ENCODE measurements at places on chromosomes 11 and 22.

DNA sequence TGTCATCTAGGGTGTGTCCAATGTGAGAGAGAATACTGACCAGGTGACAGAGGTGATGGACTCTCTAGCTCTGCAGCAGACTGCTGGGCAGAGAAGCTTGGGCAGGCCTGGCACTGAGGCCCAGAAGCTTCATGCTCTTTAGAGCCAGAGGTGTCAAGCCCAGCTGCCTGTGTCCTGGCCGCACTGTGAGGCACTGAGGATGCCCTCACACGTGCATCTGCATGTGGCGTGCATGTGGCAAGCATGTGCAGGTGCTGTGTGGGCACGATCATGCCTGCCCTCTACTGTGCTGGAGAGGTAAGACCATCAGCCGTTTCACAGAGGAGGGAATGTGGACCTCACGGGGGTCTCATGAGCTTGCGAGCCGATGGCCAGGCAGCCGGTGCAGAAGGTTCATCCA, 15.8 kb upstream of the TXNRD2 start:
- no peak for DNase-seq

DNA sequence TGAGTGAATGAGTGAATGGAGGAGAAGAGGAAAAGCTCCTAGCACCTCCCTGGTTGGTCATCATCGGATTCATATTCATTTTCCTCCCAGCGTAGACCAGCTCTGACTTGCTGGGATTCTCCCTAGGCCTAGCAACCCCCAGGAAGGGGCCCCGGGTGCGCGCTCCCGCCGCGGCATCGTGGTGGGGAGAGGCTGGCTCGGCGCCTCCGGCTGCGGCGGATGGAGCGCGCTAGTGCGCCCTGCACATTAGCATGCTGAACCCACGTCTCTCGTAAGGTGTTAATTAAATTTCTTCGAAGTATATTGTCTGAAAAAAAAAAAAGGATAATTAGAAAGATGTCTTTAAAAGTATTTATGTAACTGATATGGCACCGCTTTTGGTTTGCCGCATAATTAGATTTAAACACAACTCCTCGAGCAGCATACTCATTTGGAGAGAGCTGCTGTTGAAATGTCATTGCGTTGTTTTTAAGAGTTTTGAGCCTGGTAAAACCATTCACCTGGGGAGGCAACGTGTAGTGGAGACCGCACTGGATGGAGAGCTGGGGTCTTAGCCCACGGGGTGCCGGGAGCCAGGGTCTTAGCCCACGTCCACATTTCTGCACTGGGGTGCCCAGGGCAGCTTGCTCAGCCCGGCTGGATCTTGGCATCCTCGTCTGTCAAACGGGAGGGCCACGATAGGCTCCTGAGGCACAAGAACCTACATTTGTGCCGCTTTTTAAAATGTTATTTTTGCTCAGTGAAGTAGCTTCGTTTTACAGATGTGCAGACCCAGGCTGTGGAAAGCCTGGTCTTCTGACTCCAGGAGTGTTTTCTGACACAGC, 21.8 kb downstream of the MPPED1 start:
- DNase-seq, result no peak

DNA sequence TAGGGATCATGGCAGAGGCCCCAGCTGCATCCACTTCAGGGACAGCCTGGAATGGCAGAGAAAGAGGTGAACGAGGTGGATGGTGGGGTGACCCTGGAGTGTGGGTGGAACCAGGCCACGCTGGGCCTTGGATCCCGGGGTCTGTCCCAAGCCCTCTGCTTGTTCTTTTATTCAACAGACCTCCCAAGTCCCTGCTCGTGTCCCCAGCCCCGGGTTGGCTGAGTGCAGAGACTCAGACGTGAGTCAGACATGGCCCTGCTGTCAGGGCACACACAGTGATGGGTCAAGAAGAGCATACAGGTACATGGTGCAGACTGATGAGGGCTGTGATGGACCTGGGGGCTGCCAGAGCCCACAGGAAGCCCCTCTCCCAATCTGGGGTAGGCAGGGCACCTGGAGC, 6.6 kb downstream of the ARHGAP8 start:
- DNase-seq, result no peak

GRCh38 chr11:37394236-37394870, 796.3 kb upstream of the RAG2 start:
- no peak for DNase-seq

- DNase-seq, result no peak
Measured at GRCh38 chr11:101617735-101618332, 34.0 kb upstream of the TRPC6 start.

GRCh38 chr22:41619979-41620588, 759 bp downstream of the DESI1 start:
- DNase-seq, result peak; percentile 48

- peak; percentile 82 for DNase-seq
Measured at GRCh38 chr22:46614025-46614931, 5.9 kb upstream of the GRAMD4 start.

DNA sequence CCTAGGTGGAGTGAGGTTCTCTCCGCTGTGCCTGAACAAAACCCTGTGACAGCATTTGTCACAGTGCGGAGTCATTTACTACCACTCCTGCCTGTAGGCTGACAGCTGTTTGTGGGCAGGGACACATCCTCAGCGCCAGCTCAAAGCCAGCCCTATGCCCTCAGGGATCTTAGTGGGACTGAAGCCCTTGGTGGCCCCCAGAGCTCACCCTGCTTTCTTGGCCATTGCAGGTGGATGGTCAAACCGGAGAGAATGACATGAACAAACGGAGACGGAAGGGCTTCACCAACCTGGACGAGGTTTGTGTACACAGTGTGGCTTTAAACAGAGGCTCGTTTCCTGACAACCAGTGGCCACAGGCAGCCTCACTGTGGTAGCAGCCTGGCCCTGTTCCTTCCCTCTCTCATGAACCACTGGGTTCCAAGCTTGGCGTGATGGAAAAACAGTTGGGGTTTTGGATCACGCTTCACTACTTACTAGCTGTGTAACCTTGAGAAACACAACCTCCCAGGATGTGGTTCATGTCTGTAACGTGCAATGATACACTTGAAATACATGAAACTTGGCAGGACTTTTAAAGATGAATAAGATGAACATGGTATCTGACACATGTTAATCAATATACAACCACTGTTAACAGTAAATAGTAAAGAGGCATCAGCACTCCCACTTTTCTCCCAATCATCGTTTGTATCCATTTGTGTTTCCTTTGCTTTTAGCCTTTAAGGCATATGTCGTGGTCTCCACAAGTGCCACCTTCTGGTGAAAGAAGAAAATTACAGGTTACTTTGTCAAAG, 125.8 kb downstream of the MICAL2 start:
- peak; percentile 66 for DNase-seq

- DNase-seq, result no peak
Measured at GRCh38 chr22:33811686-33812085, 108.6 kb downstream of the LARGE1 start.

GRCh38 chr11:117290809-117291396, at the start of gene BACE1-AS:
BACE1-AS (plus strand) TSS chr11:117291346.
- DNase-seq, result no peak

GRCh38 chr11:120867531-120867930, 156.4 kb upstream of the TBCEL start:
- no peak for DNase-seq

DNA sequence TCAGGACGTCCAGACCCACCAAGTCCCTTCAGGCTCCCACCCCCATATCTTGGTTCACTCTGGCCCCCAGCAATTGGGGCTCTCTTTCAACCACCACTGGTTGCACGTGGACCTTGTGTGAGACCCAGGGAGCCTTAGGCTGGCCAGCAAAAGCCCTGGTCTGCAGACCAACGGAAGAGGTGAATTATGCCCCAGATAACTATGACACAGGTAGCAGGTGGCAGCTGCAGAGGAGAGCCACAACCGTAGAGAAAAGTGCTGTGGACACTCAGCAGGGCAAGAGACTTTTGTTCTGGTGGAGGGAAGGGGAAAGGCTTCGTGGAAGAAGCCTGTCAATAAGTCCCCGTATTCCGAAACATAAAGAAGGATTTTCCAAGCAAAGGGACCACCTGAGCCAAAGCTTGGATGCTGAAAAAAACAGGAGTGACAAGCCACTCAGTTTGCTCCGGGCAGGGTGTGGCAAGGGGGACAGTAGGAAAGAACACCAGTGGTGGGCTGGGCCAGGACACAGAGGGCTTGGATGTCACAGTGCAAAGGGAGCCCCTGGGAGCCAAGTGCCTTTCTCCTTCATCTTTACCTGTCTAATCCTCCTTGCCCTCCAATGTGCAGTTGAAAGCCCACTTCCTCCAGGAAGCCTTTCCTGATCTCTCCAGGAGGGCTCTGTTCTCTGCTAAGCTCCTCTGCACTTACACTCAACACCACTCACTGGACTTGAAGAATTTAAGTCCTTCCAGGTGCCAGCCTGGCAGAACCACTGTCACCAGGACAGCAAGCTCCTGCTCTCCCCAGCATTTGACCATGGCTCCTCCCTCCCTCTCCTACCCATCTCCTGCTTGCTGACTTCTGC, 264.7 kb downstream of the BUD13 start:
- DNase-seq, result no peak

- no peak for DNase-seq
Measured at GRCh38 chr11:119338965-119339588, 1.6 kb downstream of the C1QTNF5 start.

DNA sequence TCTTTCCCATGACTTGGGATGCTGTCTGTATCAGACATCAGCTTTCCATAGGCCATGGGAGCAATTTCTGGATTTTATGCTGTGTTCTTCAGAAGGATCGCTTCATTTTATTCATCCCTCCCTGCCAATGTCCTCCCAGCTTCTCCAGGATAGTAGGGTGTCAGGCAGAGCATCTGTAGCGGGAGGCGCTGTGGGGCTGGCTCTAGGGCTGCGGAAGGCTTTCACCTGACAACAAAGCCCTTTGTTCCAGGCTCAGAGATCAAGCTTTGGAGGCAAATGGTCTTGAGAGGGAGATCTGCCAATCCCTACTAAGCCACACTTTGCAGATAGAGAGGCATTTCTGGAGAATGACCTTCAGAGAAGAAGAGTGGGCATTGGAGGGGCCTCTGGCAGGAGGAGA, 29.5 kb upstream of the FTH1 start:
- DNase-seq, result no peak

DNA sequence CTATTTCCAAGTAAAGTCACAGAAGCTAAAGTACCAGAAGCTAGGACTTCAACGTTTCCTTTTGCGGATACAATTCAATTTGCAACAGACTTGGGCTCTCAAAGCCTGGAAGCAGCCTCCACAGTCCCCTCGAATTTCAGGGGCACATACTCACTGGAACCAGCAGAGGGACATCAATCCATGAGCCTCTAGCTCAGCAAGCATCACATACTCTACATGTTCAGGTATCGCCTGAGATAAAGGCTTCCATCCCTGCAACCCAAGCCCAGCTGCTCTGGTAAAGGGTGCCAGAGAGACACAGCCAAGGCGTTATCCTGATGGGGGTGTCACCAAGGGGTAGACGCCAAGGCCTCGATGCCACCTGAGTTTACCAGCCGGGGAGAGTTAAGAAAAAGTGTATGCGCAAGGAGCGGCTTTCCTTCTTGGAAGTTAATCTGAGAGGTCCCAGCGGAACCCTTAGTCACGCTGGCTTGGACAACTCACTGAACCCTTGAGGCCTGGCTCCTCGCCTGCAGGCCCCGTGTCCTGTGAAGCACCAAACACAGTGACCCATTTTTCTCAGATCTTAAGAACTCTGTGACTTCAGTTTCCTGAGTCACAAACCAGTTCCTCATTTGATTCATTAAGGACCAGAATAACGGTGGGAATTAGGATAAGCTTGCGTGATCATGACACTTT, 13.0 kb downstream of the LTO1 start:
- DNase-seq, result no peak

DNA sequence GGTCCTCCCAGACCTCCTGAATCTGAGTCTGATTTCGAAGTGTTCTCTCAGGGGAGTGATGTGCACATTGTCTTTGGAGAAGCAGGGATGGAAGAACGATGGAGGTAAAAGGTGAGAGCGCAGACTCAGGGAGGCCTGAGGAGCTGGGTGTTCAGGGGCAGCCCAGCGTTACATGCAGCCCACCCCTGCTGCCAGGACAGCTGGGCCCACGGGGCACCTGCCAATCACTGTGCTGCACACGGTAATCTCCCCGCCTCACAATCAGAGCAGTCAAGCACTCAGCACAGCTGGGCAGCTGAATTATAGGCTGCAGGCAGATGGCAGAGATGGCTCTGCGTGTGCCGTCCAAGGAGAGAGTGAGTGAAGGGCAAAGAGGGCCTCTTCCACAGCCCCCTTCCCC, 17.9 kb upstream of the HTR3A start:
- no peak for DNase-seq

GRCh38 chr11:126968915-126969314, 31.7 kb downstream of the KIRREL3 start:
- DNase-seq, result no peak

DNA sequence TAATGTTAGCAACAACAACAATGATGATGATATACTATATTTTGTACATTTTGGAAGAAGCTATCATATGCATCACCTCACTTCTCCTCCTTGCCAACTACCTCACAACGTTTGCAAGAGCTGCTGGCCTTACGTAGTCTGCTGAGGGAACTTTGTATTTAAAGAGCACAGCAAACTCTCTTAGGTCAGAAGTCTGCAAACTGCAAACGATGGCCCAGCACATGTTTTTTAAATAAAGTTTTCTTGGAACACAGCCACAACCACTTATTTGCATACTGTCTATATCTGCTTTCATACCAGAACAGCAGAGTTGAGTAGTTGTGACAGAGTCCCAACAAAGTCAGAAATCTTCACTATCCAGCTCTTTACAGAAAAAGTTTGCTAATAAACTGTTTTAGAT, 261.7 kb downstream of the TENM4 start:
- DNase-seq, result no peak

DNA sequence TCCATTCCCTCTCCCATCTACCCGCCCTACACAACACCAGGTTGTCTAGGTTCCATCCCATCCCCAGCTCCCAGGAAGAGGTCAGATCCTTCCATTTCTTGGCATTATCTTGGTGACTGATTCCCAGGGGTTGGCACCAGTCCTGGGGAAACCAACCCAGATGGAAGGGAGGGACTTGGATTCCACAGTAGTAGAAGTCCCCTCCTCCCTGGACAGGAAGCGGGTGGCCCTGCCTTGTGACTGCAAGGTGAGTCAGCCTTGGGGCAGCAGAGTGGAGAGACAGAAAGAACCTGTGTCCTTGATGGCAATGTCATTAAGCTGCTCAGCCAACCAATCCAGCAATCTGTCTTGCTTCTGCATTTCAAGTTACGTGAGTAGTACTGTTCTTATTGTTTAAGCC, 26.5 kb downstream of the SYT13 start:
- no peak for DNase-seq

GRCh38 chr11:428295-428694, 13.5 kb upstream of the SIGIRR start:
- no peak for DNase-seq

GRCh38 chr11:131371791-131372104, 1.3 kb downstream of the NTM start:
- no peak for DNase-seq

GRCh38 chr22:22979954-22980353, 90.4 kb upstream of the GNAZ start:
- no peak for DNase-seq

- DNase-seq, result no peak
Measured at GRCh38 chr11:8251616-8252295, 11.9 kb downstream of the LMO1 start.

GRCh38 chr11:103953797-103954486, 82.5 kb upstream of the DDI1 start:
- DNase-seq, result no peak

Measured in CD4-positive, alpha-beta T cell treated with Interleukin-12 subunit alpha and Interleukin-12 subunit beta, for 1 hour (primary cell).